ENCODE measurements at places on chromosomes 13 and 19.

DNA sequence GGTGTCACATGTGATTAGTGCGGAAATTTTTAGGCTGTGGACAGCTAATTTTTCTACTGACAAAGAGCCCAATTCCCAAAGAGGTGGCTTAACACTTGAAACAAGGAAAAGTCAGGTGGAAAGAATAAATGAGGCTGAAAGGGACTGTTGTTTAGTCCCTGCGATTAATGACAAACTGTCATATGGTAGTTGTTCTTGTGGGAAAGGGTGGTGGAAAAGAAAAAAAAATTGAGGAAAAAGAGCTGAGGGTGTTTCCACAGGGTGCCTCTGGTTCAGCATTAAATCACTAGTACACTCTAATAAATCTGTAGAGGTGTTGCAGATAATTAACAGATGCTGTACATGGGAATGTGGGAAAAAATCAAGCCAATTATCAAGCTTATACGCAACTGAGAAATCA lies 300.7 kb downstream of the DNAJC15 start:
- no peak for DNase-seq

DNA sequence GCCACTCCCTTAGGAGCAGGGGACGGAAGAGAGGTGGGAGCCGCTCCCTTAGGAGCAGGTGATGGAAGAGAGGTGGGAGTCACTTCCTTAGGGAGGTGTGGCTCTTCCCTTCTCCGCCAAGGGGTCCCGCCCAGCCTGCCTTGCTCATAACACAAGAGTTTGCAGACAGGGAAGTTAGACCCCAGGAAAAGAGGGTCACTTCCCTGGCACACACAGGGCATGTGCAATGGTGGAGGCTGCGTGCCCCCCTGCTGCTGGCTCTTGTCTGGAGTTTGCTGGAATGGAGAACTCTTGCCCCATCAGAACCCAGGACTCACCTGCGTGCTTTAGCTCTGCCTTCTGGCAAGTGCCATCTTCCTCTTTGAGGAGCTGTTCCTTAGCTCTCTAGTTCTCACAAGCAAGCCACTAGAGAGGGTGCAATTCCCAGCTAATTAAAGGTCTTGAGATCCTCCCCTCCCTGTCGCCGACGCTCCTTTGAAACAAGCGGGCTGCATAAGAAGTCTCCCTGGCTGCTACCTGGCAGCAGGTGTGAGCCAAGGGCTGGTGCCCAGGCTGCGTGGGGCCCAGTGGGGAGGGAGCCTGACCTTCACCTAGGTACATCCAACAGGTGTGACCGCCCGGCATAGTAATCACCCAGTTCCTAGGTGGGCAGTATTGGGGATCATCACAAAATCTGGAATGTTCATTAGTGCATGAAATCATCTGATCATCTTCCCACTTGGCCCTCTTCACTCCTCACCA lies 281.6 kb downstream of the ZNF536 start:
- DNase-seq, result no peak

GRCh38 chr13:43804461-43805070 lies 17.8 kb upstream of the ENOX1 start:
- DNase-seq, result no peak

DNA sequence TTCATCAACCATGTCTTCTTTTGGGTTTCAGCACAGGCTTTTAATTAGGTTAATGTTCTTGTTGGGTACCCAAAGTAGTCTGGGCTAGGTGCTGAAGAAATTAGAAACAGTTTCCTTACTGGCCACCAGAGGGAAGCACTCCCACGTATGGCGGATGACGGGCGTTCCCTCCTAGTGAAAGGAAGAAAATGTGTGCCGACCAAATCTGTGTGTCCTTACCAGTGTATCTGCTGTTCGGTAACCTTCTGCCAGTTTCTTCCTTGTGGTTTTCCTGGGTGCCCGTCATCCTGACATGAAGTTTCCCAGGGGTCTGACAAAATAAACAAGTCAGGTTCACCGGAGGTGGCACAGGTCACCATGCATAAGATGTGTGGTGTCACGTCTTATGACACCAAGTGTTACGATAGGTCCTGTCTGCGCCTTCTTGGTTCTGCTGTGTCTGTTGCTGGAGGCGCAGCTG lies 6.0 kb upstream of the WDR88 start:
- DNase-seq, result peak; percentile 25

DNA sequence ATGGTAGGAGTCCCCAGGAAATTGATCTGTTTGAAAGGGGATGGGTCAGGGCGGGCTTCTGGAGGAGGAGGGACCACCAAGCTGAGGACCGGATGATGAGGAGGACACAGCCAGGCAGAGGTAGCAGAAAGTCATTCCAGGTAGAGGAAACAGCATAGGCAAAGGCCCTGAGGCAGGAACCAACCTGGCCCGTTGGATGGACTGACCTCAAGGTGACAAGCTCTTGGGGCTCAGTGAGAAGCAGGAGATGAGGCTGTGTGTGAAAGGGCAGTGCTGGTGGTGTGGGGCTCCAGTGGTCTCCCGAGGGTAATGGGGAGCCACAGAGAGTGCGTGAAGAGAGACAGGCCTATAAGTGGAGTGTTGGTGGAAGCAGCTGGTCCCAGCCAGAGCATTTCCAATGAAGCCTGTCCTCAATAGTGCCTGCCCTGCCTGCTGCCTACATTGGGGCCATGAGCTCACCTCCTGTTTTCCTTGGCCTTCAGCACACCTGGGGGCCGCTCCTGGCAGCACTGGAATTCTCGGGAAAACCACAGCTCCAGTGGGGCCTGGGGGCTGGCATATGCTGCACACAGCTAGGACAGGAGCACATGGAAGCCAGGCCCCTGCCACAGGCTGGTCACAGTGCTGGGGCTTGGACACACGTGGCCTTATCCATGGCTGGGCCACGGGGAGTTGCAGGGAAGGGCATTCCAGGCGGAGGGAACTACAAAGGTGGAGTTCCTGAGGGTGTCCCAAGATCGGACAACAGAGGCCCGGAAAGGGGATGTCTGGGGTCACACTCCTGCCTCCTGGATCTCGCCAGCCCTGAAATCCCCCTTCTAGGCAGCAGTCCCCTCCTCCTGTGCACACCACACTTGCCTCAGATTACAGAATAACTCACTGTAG lies 2.3 kb upstream of the COMP start:
- DNase-seq, result no peak

- no peak for DNase-seq
Observed at GRCh38 chr13:52002361-52002760, 8.9 kb downstream of the ATP7B start.

- DNase-seq, result no peak
Observed at GRCh38 chr19:7914598-7915045, at the start of gene TGFBR3L. TGFBR3L (plus strand) TSS chr19:7914830.

DNA sequence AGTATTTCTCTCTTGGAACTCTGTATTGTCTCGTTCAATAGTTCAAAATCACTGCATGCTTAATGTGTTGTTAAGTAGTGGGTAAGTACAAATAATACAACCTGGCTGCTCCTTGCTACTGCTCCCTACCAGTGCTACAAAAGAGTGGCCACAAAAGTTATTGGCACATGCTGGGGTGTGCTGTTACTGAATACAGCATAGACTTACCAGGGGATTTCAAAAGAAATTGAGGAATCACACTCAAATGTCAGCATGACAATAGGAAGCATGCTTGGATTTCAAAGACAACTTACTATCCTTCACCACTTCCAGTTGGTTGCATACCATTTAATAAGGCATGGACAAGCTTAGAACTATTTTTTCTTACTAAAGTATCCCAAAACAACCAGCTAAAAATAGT lies 1041.3 kb upstream of the SPRY2 start:
- DNase-seq, result no peak

GRCh38 chr13:51153527-51153926 lies 42.5 kb upstream of the C13orf42 start:
- no peak for DNase-seq

GRCh38 chr13:48819376-48819775 lies 156.3 kb upstream of the FNDC3A start:
- no peak for DNase-seq

GRCh38 chr13:23321535-23322241 lies 111.8 kb downstream of the SACS start:
- DNase-seq, result no peak

- DNase-seq, result no peak
Observed at GRCh38 chr13:29801737-29802305, 48.6 kb downstream of the UBL3 start.

- no peak for DNase-seq
Observed at GRCh38 chr13:57763689-57764088, 132.1 kb downstream of the PCDH17 start.

DNA sequence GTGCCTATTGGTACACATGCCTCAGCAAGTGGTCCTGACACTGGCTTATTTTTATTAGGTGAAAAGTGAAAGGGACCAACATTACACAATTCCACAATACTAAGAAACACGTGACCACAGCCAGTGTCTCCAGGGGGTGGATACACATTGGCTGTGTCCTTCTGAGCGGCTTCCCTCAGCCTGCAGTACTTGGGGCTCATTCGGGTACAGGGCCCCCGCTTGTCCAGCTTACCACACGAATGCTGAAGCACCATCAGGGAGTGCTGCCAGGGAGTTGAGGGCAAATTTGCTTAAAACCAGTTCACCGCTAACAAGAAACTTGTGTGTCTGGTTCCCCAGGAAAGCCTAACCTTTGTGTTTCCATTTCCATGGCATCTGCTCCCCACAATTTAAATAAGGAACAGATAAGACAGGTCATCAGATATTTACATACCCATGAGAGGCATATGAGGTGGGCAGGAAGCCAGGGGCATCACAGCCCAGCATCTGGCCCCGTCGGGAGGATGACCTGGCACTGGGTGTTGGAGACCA lies 23.3 kb downstream of the PBX4 start:
- no peak for DNase-seq

DNA sequence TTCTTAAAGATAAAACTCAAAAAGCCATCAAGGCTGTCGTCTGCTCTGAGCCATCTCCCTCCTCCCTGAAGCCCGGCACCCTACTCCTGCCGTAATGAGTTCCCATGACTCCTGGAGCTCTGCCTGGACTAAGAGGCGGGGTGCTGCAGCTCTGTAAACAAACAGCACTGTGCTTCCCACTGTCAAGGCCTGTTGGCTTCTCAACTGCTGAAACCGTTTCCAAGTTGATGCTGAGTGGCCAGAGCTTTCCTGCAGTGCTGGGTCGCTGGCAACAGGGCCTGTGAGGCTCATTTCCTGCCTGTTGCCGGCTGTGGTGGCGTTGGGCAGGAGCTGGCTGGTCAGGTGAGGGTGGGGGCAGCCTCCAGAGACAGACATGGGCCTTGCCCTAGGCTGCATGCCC lies 26.7 kb upstream of the ISYNA1 start:
- no peak for DNase-seq

DNA sequence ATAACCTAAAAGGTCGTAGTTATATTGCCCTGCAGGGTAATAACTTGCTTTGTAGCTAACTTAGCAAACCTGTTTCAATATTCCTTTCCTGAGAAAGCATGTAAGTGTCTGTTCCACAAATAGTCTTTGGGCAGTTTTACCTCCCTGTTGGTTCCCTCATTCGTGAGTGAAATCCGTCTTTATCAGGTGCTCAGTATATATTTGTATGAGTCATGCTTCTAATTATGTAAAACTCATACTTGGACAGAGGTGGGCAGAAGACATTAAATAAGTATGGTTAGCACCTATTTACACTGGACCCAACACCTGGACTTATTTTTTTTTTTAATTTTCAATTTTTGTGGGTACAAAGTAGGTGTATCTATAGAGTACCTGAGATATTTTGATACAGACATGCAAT lies 44.9 kb upstream of the MEDAG start:
- no peak for DNase-seq

DNA sequence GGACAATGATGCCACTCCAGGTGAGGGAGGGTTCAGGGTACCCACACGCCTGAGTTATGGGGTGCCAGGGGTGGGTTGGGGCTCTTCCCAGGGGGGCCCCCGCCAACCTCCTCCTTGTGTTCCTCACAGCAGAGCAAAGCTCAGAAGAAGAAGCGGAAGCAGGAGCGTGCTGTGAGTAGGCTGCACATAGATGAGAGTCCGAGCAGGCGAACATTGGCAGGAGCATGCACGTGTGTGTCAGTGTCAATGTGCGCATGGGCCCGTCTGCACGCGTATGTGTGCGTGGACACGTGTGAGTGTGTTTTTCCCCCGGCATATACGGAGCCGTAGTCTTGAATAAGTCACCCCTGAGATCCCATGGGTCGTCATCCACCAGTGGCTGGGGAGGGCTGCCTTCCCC lies 12.4 kb upstream of the USE1 start:
- no peak for DNase-seq

DNA sequence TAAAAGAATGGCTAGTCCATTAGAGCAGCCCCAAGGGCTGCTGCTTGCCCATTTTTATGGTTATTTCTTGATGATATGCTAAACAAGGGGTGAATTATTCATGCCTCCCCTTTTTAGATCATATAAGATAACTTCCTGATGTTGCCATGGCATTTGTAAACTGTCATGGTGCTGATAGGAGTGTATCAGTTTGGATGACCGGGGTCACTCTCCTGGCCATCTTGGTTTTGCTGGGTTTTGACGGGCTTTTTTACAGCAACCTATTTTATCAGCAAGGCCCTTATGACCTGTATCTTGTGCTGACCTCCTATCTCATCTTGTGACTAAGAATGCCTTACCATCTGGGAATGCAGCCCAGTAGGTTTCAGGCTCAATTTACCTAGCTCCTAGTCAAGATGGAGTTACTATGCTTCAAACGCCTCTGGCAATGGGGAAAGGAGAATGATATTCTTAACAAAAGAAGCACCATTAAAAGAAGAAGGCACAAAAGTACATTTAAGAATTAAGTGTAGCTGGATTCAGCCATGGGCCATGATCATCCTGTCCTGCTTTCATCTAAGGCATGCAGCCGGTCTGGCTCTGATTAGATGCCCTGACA lies 1156.0 kb downstream of the PCDH9 start:
- no peak for DNase-seq

DNA sequence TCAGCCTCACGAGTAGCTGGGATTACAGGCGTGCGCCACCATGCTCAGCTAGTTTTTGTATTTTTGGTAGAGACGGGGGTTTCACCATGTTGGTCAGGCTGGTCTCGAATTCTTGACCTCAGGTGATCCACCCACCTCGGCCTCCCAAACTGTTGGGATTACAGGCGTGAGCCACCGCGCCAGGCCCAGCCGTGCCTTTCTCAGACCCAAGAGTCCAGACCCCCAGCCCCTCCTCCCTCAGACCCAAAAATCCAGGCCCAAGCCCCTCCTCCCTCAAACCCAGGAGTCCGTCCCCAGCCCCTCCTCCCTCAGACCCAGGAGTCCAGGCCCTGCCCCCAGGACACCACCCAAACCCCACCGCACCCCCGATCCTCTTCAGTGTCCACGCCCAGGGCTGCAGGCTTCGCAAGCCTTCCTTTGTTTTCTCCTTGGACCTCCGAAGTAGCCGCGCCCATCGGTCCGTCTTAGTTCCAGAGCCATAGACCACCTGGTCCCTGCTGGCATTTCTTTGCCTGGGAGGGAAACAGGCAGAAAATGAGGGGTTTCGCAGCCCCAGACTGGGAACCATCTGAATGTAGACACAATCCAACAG lies 3.7 kb downstream of the TMC4 start:
- DNase-seq, result no peak
